ENCODE measurements at places on chromosomes 5 and 9.

DNA sequence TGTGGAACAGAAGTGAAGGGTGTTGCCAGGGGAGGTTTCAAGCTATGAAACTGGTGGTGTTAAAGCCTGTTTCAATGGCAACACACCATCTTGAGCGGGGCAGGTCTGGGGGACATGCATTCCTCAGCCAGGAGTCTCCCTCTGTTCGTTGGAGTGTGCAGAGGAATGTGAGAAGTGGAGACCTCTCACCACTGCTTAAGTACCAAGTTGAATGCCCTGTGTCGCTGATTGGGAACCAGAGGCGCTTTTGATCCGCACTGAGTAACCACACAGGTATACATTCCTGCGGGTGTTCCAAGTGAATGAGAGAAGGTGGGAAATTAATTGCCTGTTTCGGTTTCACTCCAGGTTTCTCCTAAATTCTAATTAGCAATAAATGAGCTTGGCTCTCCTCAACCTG, 99.4 kb downstream of the LIX1 start:
- no peak for DNase-seq

DNA sequence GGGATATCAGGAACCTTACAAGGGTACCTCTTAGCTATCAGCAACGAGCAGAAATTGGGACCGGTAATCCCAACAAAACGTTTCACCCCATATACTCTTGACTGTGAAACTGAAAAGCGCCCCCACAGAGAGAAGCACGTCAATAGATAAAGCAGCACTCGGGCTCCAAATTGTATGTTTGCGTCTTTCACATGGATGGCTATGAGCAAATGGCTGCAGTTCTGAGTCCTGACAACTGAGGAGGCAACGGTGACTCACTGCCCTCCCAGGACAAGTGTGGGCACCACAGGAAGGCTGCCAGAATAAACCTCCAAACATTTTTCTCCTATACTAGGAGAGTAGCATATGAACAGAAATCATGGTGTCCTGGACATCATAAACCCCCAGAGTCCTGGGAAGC, 36.6 kb downstream of the SEMA4D start:
- no peak for DNase-seq

DNA sequence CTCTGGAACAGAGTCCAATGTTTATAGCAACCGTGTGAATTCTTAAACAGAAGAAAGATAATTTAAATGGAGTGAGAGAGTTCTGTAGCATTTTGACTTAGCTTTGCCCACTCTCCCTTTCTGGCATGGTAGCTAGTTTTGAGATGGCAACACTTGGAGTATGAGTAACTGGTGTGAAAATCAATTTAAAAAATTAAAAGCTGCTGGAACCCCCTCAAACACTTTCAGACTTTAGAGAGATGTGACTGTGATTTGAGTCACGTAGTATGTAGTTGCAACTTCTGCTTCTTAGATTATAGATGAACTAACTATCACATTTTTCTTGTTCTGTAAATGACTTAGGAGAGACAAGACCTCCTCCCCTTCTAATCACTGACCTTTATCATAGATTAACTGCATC, 2309.5 kb upstream of the C9orf72 start:
- DNase-seq = no peak

- DNase-seq = no peak
Measured at GRCh38 chr5:86675311-86675710, 57.6 kb downstream of the COX7C start.

DNA sequence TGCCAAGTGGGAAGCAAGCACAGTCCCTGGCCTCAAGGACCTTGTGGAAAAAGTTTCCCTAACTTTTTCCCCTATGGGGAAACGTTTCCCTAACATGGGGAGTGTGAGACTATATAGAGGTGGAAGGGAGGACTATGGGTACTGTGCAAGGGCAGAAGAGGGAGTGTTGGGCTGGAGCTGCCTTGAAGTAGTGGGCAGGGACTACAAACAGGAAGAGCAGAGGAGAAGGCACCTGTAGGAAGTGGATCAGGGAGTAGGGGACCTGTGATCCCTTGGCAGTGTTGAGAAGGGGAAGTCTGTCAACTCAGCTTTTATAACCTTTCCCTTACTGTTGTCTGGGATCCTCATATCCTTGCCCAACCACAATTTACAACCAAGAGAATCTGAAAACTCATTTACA, 1.4 kb downstream of the CMYA5 start:
- no peak for DNase-seq

GRCh38 chr9:79984429-79985067, 412.8 kb downstream of the TLE4 start:
- no peak for DNase-seq

- no peak for DNase-seq
Measured at GRCh38 chr5:82942083-82942881, 134.9 kb downstream of the TMEM167A start.

DNA sequence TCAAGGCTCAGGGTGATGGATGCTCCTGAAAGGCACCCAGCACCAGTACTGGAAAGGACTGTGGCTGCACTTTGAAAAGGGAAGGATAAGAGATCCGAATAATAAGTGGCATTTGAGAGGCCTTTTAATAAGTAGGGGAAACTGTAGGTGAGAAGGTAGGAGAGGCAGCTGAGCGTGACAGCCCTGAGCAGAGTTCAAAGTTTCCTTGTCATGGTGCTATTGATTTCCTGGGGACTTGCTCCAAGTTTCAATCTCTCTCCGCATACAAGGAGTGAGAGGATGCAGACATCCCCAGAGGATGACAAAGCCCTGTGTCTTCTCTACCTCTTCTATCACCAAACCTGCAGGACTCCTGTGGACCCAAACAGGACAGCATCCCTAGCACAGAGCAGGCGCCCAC, 354.5 kb downstream of the SPOCK1 start:
- DNase-seq = no peak

- no peak for DNase-seq
Measured at GRCh38 chr5:53403758-53404157, 76.7 kb upstream of the FST start.

GRCh38 chr5:14206028-14206725, 63.0 kb downstream of the TRIO start:
- no peak for DNase-seq

GRCh38 chr9:121317737-121318630, 50.0 kb downstream of the GSN start:
- DNase-seq = no peak

DNA sequence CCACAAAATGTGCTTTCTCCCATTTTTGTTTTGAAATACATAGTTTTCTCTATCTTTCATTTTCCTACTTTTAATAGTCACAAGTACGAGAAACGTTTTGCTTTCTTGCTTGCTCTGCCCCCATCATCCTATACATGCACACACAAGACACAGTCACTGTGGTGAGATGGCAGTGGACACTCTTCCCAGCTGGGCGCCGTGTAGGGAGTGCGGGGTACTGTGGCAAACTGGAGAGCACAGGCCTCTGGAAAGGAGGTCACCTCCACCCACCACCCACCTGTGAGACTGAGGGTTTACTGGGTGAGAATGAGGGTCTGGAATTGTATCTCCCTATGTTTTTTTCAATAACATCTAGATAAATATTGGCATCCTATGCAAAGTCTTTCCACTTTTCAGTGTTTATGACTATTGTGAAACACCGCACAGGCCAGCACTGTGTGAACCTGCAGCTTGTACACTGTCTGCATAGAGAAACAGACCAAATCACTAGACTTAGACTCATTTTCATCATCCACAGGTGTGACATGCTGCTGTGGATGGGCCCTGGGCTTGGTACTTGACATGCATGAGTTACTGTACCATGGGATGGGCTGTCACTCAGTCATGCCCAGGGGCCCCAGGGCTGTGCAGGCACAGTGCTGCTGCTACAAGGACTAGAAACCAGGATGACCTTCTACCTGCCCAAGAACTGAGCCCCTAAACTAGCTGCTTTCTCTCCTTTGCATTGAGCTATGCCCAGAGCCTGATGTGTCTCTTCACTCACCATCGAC, 118.1 kb upstream of the LMX1B start:
- no peak for DNase-seq

DNA sequence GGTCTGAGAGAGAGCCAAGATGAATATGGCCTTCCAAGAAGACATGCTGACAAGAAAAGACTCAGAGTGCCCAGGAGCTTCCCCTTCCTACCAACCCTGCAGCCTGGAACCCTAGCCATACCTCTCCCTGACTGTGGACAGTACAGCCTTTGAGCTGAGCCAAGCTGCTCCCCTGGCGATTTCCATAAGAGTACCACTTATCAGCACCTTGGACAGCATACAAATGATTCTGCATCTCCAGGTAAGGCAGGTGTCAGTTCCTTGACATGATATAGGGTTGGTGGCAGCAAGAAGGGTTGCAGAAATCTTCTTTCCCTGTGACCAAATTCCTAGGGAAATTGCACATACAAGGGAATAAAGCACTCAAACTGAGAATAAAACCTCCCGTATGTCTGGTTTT, 58.3 kb downstream of the MFAP3 start:
- DNase-seq = no peak

GRCh38 chr5:176670449-176670848, 23.2 kb downstream of the TSPAN17 start:
- DNase-seq = no peak

DNA sequence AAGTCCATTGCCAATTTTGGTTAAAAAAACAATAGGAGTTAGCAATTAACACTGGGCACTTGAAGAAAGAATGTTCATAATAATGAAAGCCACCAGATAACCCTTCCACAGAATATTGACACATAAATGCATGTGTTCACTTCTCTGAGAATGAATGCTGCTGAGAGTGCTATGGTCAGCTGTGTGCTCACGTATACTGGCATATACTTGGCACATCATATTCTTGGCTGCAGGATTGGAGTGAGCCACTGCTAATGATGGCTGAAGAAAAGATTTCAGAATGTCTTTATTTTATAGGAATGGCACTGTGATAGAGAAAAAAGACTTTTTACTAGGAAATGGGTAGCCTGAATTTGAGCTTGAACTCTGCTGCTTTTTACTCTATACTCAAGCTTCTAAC, 46.0 kb upstream of the SMARCA2 start:
- no peak for DNase-seq

DNA sequence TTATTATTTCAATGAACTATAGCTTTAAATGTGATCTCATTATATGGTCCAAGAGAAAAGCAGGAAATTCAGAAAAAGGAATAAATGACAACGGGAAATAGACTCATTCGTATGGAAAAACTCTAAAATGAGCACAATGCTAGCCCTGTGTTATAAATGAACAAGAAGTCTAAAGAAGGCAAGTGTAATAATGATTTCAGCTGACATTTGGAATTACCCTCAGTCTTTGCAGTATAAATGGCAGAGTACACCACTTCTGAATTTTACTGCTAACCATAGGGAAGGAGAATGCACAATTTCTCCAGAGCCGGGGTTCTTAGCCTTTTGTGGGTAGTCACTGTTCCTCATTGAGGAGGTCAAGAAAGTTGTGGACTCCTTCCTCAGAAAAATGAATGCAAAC, 93.1 kb downstream of the ANKRD55 start:
- no peak for DNase-seq

GRCh38 chr9:96668868-96669534, 13.9 kb upstream of the PRXL2C start:
- DNase-seq = no peak

DNA sequence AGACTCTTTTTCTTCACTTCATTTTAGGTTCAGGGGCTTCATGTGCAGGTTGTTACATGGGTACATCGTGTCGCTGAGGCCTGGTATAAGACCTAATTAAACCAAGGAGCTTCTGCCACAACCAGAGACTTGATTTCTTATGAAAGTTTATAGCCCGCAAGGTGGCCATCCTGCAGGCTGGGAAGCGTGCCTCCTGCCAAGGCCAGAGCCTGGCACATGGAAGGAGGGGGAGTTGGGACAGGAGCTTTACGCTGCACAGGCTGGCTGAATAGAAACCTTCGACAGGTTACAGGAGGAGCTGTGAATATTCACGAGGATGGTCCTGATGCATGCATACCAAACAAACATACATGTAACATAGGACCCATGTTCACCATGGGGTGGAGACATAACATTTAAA, 50.1 kb upstream of the SIMC1 start:
- no peak for DNase-seq

GRCh38 chr5:102815540-102816332, 60.6 kb downstream of the PAM start:
- no peak for DNase-seq

- no peak for DNase-seq
Measured at GRCh38 chr9:101063192-101063591, 34.7 kb downstream of the PLPPR1 start.

DNA sequence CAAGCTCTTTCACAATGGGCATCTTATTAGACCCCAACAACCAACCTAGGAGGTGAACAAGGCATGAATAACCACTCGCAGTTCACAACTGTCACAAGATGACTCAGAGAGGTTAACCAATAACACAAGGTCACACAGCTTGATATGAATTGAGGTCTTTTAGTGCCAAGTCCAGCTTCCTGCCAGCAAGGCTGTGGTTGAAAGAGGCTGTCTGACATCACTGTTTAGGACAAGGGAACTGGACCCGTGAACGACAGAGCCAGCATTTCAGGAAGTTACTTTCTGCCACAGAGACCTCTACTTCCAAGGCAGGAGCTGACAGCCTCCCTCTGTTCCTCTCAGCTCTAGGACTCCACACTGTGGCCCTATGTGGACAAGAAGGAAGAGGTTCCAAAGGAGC, 53.4 kb upstream of the ALDH1B1 start:
- no peak for DNase-seq

DNA sequence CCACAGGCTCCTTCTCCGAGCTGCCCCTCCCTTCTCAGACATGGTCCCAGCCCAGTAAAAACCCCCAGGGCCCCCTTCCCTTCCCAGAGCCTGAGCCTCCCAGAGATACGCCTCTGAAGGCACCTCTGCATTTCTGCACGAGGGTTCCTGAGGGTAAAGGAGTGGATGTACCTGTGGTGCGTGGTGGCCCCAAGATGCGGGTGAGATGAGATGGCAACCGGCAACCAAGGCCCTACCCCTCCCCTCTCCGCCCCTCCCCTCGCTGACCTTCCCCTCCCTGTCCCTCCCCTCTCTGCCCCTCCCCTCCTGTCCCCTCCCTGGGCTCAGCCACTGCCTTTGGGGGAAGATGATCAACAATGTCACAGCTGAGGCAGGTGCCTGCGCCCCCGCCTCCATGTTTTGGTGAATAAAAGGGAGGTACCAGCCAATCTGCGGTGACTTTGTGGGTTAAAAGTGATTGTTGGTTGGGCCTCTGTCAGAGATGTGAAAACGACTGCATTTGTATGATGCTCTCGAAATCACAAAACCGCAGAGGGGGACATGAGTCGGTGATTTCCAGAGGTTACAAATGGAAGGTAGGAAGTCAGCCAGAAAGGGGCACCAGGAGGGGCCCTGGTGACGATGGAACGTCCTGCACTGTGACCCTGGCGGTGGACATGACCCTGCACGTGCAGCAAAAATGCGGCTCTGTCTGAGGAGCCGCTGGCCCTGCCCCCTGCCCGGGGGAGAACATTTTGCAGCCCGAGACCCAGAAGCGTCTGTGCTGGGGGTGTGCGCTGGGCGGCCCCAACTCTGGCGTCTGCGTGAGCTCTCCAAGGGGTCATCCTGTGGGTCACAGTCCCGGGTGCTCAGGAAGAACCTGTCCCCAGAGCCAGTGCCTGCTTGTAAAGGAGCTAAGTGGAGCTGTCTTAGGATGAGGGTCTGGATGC, 3.7 kb downstream of the LCN9 start:
- DNase-seq = no peak

GRCh38 chr5:122668552-122668951, 106.3 kb upstream of the SNX2 start:
- no peak for DNase-seq

GRCh38 chr9:98191671-98192502, 550 bp downstream of the CORO2A start:
- no peak for DNase-seq

- no peak for DNase-seq
Measured at GRCh38 chr9:136935651-136936050, 8.9 kb downstream of the FBXW5 start.
